ENCODE measurements at places on chromosomes 13 and 19.

DNA sequence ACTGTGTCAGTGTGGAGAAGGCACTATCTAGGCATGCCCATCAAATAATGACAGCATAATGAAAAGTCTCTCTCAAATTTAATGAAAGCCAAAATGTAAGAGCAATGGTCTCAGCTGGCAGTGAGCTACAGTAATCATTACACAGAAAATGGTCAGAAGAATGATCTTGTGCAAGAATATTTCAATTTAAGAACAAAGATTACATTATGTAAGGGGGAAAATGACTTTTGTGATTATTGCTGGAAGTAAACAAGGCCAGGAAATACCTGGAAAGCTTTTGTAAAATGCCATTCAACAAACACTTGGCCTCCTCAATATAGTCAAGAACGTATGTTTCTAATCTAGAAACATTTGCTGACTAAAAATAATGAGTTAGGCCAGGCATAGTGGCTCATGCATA lies 89.1 kb downstream of the CAB39L start:
- no peak for DNase-seq

DNA sequence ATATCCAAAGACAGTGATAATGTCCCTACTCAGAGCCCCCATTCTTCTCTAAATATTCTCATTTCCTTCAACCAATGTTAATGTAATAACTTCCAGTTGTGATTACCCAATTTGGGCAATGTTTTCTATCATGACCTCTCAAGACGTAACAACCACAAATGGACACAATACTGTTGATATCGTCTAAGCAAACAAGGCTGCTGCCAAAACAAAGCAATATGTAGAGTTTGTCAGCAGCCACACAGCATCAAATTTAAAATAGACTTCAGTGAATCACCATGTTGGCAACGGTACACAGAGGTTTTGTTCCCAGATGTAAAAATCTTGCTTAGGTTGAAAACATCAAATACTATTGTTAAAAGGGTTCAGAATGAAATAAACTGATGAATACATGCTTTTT lies 205.1 kb downstream of the DACH1 start:
- DNase-seq = no peak

- peak; percentile 56 for DNase-seq
Measured at GRCh38 chr13:42991898-42992763, at the start of gene EPSTI1. Gene EPSTI1, minus strand, starts transcription at chr13:42992241. Its CDS starts 76 bp downstream, at chr13:42992165.

- DNase-seq = no peak
Measured at GRCh38 chr19:29364999-29365398, 152.0 kb upstream of the UQCRFS1 start.

GRCh38 chr19:2488942-2489731 lies 13.2 kb downstream of the GADD45B start:
- no peak for DNase-seq

GRCh38 chr13:39515224-39515714 lies 87.7 kb downstream of the LHFPL6 start:
- no peak for DNase-seq

GRCh38 chr19:5935473-5936291 lies 21.6 kb downstream of the CAPS start:
- DNase-seq = no peak

DNA sequence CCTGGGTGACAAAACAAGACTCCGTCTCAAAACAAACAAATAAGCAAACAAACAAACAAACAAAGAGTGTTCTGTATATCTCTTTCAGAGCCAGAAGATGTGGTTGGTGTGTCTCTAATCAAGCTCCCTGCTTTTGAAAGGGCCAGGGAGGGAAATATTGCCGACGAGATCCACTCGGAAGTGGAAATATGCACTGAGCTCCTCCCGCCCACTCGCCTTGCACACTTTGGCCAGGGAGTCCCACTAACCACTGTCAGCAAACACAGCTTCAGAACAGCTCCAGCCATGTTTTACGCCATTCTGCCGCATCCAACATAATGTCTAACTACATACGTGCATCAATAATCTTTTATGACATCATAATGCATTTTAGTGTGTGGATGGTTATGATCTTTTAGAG lies 155.5 kb upstream of the VSTM2B start:
- DNase-seq = no peak

DNA sequence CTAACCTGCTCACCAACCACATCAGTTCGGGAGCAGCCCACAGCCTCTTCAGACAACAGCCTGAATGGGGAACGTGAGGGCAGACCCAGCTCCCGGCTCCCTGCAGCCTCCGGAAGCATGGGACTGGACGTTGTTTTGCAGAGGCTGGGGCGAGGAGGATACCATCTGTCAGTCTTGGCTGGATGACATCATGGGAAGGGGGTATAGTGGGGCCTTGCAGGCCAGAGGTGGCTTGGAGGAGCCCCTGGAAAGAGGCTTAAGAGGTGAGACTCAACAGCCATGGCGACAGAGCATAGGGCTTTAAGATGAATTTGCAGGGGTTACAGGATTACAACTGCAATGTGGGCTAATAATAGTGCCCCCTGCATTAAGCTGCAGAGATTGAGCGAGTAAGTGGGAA lies 1.5 kb downstream of the FXYD3 start:
- no peak for DNase-seq

DNA sequence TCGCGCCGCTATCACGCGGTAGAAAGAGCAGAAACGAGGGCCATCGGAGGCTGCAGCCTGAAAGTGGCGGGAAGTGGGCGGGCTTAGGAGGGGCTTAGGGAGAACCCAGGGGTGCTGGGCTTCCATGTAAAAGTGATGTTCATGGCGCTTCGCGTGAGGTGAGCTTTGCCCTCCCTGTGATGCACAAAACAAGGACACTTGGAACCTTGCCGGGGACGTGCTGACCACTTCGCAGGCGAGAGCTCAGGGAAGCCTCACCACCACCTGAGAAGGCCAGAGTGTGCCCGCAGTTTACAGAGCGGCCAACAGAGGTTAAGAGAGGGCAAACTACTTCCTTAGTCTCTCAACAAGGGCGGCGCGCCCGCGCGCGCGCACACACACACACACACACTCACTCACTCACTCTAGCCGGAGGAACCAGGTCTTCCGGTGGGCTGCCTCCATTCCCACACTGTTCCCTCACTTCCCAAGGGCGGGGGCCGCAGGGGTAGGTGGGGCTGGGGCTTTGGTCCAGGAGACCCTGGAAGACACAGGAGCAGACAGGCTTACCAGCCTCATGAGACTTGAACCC lies 651 bp downstream of the GAPDHS start:
- DNase-seq = no peak

GRCh38 chr13:59086147-59086546 lies 1077.6 kb downstream of the DIAPH3 start:
- no peak for DNase-seq

DNA sequence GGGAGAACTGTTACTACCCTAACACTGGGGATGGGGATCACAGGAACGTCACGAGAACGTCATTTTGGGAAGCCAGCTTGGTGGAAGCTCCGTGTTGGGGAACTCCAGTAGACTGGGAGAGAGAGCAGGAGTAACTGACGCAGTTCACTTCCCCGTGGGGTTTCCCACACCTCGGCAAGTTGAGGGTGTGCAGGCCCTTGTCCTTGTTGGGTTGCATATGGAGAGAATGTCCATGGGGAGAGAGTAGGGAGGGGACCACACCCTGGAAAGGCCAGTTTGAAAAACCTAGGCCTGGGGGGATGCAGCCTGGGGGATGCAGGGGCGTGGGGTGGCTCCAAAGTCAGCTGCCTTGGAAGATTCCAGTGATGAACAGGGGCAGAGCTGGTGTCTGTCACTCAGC lies 50.7 kb upstream of the MCF2L start:
- no peak for DNase-seq

DNA sequence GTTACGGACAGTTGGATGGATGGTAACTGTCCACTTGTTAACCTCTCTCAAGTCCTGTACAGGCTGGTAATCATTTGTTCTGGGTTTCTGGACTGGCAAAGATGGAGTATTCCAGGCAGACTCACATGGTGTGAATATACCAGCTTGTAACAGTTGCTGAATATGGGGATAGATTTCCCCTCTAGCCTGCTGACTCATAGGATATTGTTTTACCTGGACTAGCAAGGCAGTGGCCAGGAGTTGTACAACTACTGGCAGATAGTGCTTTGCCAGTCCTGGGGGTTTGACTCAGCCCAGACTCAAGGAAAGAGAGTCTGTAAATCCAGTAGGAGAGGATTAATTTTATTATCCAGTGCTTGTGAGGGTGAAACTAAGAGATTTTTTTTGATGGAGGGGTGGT lies 74.0 kb downstream of the ZNF100 start:
- DNase-seq = no peak

- DNase-seq = no peak
Measured at GRCh38 chr19:43465468-43466120, at the start of gene LYPD3. Gene LYPD3, minus strand, starts transcription at chr19:43465608. Its CDS starts 37 bp downstream, at chr19:43465571.

DNA sequence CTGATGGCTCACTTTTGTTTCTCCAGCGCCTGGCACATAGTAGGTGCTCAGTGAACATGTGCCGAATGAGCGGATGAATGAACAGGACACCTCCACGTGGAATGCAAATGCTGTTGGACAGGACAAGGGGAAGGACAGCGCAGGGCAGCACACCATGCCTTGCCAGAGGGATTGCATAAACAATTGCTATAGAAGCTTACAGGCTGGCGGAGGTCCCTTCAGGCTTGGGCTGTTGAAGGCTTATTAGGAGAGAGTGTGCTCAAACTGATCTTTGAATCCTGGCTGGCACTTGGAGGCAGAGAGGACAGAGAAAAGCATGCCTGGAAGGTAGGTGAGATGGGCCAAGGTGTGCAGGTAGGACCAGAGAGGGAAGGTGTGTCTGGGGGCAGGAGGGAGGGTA lies 35.9 kb upstream of the ZNF536 start:
- no peak for DNase-seq
